HT1080 (cell line): ENCODE measurements at places on chromosomes 7 and 10. TPM values are rescaled to one million over a fixed set of nuclear protein-coding genes. Genes with fewer than 3 reads are reported as not detected.

The FRMPD2 gene
- total RNA-seq, result not detected in 2 replicates

GRCh38 chr10:22536620-22537019, 177.8 kb downstream of the PIP4K2A start:
- no peak for DNase-seq

The KNDC1 gene
- not detected in 2 replicates for total RNA-seq

DNA sequence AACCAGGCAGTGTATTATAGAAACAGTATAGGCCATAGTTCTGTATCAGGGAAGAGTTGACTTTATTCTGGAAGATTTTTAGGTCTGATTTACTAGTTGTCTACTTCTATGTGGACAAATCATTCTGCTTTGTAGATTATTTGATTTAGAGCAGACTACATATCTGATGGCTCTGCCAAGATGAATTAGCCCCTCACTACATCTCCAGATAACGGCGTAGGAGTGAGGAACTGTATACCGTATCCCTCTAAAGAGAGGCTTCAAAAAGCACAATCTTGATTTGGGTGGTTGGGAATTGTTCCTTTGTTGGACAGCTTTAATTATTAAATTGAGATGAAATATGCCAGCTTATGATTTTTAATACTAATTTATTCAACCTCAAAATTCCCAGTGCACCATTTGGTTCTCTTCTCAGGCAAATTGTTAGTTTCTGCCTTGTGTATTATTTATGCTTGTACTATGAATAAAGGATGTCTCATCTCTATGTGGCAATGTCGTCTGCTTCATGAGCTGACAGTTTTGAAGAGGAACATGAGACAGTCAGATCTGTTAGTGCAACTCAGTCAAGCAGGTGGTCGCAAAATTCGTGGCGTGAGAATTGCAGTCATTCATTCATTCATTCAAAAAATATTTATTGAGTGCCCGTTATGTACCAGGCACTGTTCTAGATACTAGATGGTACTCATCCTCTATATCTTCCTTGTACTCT, 422.8 kb downstream of the EXOC4 start:
- DNase-seq, result no peak

DNA sequence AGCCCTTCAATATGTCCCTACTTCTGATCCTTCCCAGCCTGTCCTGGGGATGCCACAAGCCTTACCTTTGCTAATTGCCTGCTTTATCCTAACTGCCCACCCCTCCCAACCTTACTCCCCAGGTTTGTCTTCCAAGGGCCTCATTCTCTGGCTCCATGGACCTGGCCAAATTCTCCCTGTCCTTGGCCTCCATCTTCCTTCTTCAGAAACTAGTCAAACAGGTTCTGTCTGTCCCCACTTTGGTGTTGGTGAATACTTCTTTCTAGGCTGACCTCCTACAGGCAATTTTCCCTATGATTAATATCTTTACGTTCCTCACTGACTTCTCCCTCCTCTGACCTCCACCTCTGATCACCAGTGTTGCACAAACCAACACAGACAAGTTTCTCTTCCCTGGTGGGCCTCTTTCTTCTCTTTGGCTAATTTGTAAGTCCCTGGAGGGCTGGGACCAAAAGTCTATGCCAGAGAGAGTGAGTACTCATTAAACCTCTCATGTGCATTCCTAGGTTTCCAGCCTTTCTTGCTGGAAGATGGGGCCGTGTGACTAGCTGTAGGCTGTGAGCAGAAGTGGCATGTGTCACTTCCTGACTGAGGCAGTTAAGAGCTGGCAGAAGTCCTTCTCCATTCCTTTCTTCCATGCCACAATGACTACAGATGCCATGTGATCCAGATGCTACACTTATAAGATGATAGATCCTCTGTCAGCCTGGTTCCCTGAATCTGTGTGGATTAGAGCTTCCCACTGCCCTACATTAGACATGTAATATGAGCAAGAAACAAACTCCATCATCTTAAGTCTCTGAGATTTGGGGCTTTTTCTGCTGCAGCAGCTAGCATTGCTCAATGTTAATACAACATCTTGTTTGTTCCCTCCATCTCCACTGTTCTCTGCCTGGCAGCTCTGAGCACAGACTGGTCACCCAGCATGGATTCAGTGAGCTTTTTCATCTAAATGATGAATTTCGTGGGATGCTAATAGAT, 382.7 kb downstream of the RPS24 start:
- peak; percentile 91 for DNase-seq

The GIMAP5 gene
- 0.97 and 1.2 TPM in 2 replicates for total RNA-seq

- DNase-seq, result no peak
These were observed 12.7 kb downstream of the CACUL1 start for GRCh38 chr10:118742032-118742431.

DNA sequence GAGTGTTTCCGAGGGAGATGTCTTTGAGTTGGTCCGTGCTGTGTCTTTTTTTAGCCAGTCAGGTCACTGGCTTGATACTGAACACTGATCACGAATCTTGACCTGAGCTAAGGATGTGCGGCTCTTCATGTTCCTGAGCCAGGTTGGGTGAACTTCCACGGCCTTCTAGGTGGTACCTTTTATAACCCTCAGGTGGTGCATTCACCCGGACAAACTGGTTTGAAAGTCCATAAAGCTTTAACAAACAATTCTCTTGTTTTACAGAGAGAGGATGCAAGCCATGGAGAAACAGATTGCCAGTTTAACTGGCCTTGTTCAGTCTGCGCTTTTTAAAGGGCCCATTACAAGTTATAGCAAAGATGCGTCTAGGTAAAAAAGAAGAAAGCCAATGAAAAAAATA, 229.5 kb downstream of the ARHGAP21 start:
- no peak for DNase-seq

GRCh38 chr7:104039363-104039762, 49.9 kb upstream of the RELN start:
- DNase-seq, result no peak

DNA sequence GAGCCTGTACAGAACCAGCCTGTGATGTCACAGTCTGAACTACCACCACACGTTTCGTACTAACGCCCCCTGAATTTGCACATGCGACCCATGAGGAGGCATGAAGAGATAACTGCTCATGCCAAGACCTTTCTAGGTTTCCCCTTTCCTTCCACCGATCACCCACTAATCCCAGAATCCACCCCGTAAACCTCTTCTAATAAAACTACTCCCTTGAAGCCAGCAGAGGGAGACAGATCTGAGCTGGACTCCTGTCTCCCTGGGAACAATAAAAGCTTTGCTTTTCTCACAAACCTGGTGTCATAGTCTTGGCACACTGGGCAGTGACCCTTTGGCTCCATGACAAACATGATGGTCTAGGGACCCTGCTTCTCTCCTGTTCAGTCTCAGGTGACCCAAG, 144.5 kb downstream of the FRMD4A start:
- peak; percentile 23 for DNase-seq

The ARHGAP19 gene
- total RNA-seq, result 9.0 and 11.1 TPM in 2 replicates
